ENCODE measurements at places on chromosomes 11 and 22.
A peak's percentile ranks its signal among the peaks of the same experiment; 100 is the strongest.

- DNase-seq: no peak
Measured at GRCh38 chr11:20501971-20502370, 97.4 kb upstream of the SLC6A5 start.

GRCh38 chr11:46554213-46555147 is 39.3 kb downstream of the AMBRA1 start:
- no peak for DNase-seq

GRCh38 chr22:40178417-40179409 is 988 bp downstream of the TNRC6B start:
- no peak for DNase-seq

DNA sequence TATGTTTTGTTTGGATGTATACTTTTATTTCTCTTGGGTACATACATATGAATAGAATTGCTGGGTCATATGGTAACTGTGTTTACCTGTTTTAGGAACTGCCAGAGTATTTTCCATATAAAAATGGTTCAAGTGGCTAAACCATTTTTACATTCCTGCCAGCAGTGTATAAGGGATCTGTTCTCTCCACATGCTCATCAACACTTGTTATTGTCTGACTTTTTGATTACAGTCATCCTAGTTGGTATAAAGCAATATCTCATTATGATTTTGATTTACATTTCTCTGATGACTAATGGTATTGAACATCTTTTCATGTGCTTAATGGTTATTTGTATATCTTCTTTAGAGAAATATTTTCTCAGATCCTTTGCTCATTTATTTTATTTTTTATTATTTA is 104.2 kb upstream of the RRM1 start:
- DNase-seq: no peak

DNA sequence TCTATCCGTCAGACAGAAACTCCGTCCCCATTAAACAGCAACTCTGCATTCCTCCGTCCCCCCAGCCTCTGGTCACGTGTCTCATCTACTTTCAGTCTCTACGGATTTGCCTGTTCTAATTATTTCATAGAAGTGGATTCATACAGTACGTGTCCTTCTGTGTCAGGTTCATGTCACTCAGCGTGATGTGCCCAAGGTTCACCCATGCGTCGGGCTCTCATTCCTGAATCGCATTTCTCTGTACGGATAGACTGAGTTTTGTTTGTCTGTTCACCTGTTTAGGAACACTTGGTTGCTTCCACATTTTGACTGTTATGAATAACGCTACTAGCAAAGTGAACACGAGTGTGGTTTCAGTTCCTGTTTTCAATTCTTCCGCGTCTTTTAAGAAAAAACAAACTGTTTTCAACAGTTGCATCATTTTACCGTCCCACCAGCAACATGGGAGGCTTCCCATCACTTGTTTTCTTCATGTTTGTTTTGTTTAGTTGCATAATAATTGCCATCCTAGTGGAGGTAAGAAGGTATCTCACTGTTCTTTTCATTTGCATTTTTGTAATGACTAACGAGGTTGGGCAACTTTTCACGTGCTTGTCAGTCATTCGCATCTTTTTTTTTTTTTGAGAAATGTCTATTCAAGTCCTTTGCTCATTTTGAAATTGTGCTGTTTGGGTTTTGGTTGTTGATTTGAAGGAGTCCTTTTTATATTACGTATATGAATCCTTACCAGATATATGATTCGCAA is 8.9 kb upstream of the NLRP6 start:
- DNase-seq: no peak

DNA sequence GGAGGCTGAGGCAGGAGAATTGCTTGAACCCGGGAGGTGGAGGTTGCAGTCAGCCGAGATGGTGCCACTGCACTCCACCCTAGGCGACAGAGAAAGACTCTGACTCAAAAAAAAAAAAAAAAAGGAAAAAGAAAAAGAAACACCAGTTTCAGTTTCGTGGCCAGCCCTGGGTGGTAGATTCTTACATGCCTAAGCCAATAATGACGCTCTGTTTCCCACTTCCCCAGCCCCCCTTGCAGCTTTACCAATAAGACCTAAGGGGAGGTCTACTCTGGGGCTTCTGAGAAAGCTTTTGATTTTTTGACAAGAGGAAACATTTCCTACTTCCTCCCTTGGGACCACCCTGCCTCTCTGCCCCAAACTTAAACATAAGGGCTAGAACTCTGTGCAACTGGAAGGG is 30.0 kb upstream of the PTPRJ start:
- DNase-seq: peak; percentile 4

DNA sequence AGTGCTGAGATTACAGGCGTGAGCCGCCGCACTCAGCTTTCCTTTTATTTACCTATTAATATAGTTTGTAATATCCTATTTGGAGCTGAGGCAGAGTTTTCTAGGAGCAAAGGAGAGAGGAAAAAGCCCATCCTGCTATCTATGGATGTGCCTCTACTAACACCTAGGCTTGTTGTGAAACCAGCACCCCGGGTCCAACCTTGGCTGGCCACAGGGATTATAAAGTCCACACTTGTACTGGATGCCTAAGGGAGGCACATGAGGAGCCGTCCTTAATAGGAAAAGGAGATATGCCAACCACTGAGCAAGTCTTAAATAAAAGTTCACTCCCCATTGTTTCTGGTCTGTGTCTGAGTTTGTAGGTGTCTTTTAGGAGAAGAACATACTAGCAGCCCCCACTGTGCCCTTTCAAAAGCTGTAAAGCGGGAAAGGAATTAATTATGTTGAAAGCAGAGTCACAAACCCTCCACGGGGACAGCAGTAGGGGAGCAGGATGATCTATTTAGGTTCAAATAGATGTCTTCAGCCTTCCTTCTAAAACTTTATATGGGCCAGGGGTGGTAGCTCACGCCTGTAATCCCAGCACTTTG is 29.3 kb downstream of the RRP7A start:
- no peak for DNase-seq

- no peak for DNase-seq
Measured at GRCh38 chr11:65357856-65358356, 3.4 kb downstream of the TIGD3 start.

GRCh38 chr22:26847816-26848215 is 190.4 kb downstream of the MIAT start:
- no peak for DNase-seq

- DNase-seq: no peak
Measured at GRCh38 chr11:93370260-93370659, 39.7 kb downstream of the DEUP1 start.

GRCh38 chr22:48896766-48897644 is 930.7 kb downstream of the BRD1 start:
- no peak for DNase-seq

- peak; percentile 7 for DNase-seq
Measured at GRCh38 chr11:68632802-68633201, 51.5 kb upstream of the GAL start.

GRCh38 chr11:94597896-94598295 is 30.7 kb downstream of the PIWIL4 start:
- no peak for DNase-seq

- DNase-seq: no peak
Measured at GRCh38 chr11:131203040-131203439, 167.4 kb upstream of the NTM start.

DNA sequence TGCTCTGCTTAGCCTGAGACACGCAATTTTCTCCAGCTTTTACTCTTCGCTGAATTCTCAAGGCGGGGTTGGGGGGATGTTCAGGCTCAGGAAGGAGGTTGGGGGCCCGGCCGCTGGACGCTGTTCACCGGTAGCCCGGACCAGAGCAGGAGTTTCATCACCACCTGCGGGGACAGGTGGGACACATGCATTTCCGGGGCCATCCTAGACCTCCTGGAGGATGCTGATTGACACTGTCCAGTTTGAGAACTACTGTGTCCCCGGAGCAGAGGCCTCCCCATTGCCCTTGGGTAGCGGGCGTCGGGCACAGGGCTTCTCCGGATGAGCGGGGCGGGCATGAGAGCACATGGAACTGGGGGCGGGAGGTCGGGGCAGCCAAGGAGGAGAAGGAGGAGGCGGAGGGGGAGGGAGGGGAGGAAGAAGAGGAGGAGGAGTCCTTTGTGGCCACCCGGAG is 144.0 kb upstream of the GRK3 start:
- DNase-seq: no peak

DNA sequence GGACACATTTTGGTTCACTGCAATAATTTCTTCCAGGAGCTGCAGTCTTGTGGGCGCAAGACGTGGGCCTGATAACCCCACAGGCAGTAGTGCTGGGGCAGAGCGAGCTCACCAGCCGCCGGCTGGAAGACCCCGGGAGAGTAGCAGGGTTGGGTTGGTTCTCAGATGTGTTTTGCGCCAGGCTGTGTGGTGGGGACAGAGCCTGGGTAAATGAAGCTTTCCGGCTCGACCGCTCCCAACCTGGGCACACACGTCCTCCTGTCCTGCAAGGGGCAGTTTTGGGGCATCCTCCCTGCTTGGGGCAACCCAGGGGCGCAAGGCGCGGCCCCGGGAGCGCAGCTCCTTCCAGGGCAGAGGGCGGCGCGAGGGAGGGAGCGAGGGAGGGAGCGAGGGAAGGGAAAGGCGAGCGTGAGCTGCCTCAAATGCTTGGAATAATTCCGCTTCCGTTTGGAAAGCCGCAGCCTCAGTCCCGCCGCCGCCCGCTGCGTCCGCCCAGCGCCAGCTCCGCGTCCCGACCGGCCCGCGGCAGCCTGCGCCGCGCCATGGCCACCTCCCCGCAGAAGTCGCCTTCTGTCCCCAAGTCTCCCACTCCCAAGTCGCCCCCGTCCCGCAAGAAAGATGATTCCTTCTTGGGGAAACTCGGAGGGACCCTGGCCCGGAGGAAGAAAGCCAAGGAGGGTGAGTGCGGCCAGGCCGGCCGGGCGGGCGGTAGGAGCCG is at the start of gene PARVA:
PARVA (plus strand) TSS at position 466 of the 718 bp plus-strand sequence; CDS start at position 543, 77 bp downstream.
- no peak for DNase-seq

DNA sequence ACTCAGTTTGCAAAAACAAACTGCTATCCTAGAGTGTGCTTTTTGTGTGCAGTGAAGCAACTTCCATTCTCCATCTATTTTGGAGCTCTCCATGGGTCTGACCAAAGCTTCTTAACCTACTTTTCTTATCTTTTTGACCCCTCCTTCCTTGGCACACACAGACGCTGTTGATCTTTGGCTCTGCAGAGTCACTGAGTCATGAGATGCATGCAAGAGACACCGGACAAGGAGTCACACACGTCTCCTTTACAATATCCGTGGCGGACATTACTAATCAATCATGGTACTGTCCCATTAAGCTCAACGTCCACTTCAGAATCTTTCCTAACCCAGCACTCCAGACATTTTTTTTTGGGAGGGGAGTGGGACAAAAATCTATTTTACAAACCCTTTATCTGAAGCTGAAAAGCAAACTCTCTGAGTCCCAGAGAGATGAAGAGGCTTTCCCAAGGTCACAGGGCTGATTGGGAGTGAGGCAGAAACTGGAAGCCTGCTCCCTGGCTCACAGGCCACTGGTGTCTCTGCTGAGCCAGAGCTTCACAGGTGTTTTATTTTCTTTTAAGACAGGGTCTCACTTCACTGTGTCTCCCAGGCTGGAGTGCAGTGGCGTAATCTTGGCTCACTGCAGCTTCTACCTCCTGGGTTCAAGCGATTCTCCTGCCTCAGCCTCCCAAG is 165.8 kb upstream of the SYT13 start:
- DNase-seq: no peak

DNA sequence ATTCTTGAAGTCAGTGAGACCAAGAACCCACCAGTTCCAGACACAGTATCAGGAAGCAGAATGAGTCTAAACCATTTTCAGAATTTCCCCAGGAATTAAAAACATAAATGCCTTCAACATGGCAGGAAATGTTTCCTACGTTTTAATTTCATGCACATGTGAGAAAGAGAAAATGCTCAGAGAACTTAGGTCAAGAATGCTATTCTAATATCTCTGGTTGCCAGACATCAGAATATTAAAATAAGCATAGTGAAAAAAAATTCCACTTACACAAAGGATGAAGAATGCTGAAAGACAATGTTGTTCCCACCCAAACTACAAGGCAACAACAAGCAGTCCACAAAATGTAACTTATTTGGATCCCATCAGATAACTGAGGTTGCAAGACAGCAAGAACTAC is 104.8 kb downstream of the RAB38 start:
- DNase-seq: no peak

DNA sequence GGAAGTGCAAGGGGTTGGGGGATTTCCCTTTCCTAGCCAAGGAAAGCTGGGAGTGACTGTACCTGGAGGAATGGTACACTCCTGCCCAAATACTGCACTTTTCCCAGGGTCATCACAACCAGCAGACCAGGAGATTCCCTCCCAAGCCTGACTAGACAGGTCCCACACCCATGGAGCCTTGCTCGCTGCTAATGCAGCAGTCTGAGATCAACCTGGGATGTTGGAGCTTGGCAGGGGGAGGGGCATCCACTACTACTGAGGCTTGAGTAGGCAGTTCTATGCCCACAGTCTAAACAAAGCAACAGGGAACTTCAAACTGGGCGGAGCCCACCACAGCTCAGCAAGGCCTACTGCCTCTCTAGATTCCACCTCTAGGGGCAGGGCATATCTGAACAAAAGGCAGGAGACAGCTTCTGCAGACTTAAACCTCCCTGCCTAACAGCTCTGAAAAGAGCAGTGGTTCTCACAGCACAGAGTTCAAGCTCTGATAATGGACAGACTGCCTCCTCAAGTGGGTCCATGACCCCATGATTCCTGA is 58.5 kb downstream of the SLC22A9 start:
- no peak for DNase-seq

DNA sequence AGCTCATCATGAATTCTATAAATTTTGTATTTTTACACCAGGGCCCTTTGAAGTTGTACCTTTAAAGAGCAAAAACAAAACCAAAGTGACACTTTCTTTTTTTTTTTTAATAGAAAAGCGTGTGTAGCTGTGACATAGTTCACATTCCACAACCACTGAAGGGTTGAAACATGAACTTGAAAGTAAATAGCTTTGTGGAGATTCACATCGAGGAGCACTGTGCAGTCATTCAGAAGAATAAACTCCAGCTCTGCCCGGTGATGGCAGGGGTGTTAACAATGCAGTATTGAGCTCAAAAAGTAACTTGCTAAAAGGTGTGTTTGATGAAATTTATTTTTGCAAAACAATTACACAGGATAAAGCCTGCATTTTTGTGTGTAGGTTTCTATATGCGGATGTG is 1166.2 kb downstream of the TBC1D22A start:
- DNase-seq: no peak

DNA sequence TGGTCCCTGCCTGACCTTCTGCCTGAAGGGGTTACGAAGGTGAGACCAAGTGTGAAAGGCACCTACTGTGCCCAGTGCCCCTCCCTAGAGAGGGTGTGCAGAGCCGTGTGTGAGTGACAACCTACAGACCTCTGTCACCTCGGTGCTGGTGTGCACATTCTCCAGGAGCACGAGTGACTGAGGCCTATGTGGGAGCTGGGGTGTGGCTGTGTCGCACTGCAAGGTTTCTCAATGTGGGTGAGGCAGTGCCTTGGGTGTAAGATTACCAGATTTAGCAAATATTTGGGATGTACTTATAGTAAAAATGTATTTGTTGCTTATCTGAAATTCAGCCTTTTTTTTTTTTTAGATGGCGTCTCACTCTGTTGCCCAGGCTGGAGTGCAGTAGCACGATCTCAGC is 5.6 kb downstream of the STARD10 start:
- no peak for DNase-seq

DNA sequence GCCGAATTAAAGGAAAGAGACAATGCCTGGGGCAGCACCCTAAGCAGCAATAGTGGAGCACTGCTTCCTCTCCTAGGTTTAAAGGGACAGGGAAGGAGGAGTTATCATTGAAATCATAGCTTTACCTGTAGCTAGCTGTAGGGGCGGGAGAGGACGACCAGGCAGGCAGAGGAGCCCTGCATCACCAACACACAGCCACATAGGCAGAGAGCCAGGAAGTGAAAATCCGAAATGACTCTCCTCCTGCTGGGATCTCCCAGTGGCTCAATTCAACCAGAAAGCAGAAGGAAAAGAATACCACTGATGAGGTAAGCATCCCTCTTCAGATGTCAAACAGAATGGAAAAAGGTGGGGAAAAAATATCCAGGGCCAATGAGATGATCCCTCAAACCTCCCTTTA is 20.4 kb downstream of the MRGPRX4 start:
- no peak for DNase-seq

GRCh38 chr22:37234736-37235711 is 9.0 kb downstream of the RAC2 start:
- no peak for DNase-seq

Data from activated CD4-positive, alpha-beta T cell treated with anti-CD3 and anti-CD28 coated beads, Interleukin-2, amount 50 U/mL, for 24 hours (primary cell).